ENCODE measurements at places on chromosomes 7 and 10.

DNA sequence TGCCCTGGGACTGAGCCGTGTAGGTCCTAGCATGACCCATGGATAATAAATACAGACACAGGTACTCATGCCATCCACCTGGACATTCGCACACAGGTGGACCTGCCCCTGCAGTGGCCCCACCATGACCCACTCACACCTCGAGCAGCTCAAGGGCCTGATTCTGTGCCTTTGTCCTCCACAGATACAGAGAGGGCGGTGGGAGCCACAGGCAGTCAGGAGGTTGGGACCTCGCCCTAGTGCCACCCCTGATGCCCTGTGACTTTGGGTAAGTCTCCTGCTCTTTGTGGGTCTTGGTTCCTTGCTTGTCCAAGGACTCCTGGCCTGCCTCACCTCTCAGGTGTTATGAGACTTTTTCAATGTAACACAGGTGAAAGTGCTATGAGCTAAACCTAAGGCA lies 42.9 kb downstream of the C10orf120 start:
- DNase-seq = no peak

DNA sequence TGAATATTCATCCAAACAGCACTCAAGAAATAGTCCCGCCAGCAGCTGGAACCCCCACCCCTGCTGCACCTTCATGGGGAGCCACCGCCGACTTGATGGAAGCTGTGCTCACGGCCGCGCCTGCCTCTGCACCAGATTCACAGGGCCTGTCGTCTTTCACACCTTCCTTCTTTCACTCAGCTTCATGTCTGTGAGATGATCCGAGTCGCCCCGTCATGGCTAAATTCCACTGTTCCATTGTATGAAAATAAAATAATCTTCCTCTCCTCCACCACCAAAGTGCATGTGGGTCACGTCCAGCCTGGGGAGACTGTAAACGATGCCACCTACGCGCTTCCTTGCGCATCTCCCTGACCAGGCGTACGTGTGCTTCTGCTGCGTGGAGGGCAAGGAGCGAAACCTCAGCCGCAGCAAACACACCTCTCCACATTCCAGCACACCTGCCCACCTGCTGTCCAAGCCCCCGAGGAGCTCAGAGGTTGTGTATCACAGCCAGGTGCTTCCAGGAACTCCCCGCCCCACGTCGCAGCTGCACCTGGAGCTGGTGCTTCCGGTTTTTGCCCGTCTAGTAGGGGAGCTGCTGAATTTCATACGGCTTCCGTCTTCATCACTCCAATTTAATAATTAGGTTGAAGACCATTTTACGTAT lies 137.0 kb downstream of the PTPRN2 start:
- DNase-seq = no peak

- DNase-seq = no peak
Measured at GRCh38 chr10:102605712-102606111, 38.6 kb upstream of the TRIM8 start.

DNA sequence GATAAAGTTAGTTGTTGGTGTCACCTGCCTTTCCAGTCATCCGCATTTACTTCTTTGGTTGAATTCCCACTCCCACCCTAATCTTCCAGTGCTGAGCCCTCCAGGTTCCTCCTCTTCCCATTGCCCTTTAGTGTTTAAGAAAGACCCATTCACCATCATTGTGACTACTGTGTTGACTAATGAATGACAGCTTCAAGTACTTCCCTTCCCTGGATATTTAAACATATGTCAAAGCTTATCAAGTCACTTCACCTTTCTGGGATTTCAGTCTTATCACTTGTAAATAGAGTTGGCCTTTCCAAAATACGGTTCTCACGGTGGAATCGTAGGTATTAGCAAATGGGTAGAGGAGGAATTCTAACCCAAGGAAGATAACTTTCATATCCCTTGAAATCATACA lies 201.6 kb upstream of the SVIL start:
- no peak for DNase-seq

- DNase-seq = no peak
Measured at GRCh38 chr7:125661677-125662076, 732.1 kb upstream of the POT1 start.

DNA sequence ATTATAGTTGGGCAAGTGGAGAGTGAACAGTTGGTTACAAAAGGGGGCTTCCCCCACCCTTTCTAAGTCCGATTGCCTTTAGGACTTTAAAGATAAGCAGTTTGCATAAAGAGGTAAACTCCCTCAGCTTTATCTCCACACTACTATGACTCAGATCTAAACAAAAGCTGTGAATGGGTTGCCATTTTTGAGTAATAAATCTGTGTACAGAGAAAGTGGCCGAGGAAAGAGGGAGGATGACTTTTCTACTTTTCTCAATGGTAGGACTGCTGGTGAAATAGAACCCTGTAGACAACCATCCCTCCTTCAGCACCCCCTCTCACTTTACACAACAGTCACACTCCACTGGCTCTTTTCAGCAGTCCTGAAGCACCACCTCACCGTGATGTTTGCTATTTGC lies 71.2 kb downstream of the DNMBP start:
- DNase-seq = no peak

Data from anterior cingulate cortex (tissue), 58 donors.